ENCODE measurements at places on chromosomes 4 and X. TPM values are rescaled to one million over a fixed set of nuclear protein-coding genes. Genes with fewer than 3 reads are reported as not detected.

GRCh38 chr4:78971326-78971725 lies 32.1 kb upstream of the PAQR3 start:
- no peak for DNase-seq

Gene MAMLD1
- 0.91 TPM for total RNA-seq

Gene TMSB15A
- total RNA-seq, result 0.44 TPM

DNA sequence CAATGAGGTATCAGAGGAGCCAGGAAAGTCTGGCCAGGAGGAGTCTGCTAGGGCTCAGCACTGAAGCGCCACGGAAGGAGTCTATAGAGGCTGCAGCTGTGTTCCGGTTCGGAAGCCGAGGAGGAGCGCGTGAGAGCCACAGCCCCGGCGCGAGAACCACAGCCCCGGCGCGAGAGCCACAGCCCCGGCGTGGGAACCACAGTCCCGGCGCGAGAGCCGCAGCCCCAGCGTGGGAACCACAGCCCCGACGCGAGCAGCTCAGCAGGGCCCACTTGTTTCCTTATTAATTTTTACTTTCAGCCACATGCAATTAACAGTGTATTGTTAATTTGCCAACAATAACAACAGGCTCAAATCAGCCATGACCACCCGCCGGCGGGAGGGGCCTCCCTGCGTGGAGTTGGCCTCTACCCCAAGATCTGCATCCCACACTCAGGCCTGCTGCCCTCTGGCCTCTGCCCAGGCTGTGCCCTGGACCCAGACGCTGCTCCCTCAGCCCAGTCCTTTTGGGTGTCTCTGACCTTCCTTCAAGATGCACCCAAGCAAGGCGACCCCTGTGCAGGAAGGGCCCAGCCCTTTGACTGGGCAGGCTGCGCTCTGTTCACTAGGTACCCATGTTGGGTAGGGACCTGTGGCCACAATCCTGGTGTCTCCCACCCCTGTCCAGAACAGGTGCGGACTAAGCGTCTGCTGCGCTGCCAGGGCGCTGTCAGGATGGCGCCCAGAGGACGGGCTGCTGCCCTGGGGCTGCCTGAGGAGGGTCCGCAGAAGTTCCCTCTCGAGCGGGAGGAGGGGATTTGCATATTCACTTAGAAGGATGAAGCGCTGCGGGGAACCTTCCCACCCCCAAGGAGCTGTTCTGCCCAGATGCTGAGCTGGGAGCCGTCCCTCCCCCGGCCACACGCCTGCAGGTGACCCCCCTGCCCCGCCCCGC lies 113.8 kb downstream of the ADRA2C start:
- no peak for DNase-seq

GRCh38 chr4:90495936-90496335 lies 368.7 kb downstream of the CCSER1 start:
- DNase-seq, result no peak

Measured in activated naive CD8-positive, alpha-beta T cell treated with anti-CD3 and anti-CD28 coated beads for 36 hours (primary cell).